HFFc6 (cell line): ENCODE measurements at places on chromosomes 3 and 15. TPM values are rescaled to one million over a fixed set of nuclear protein-coding genes. Genes with fewer than 3 reads are reported as not detected.

The DLL4 gene
- 0.05 TPM in 1 of 3 replicates, not detected in the others for total RNA-seq

The STX19 gene
- not detected in 3 replicates for total RNA-seq

The SPTBN5 gene
- total RNA-seq = 0.15 to 0.24 TPM (median 0.17 TPM) in 3 replicates

The RBSN gene
- total RNA-seq = 20.5 to 22.2 TPM (median 21.2 TPM) in 3 replicates

The APPL1 gene
- 20.7 to 24.9 TPM (median 23.2 TPM) in 3 replicates for total RNA-seq

The BCL2A1 gene
- total RNA-seq = not detected in 3 replicates

The LRRC28 gene
- 11.1 to 15.2 TPM (median 11.5 TPM) in 3 replicates for total RNA-seq

The PLA2G4D gene
- total RNA-seq = not detected in 3 replicates

The CNBP gene
- total RNA-seq = 223 to 244 TPM (median 241 TPM) in 3 replicates

The GOLGA6B gene
- not detected in 3 replicates for total RNA-seq

The GCSAM gene
- total RNA-seq = not detected in 3 replicates
